ENCODE measurements at places on chromosomes 16 and 17. TPM values are rescaled to one million over a fixed set of nuclear protein-coding genes. Genes with fewer than 3 reads are reported as not detected.

Gene PRSS33
- not detected for total RNA-seq

Gene GNAO1
- total RNA-seq = 0.17 TPM

Gene RAB26
- total RNA-seq = 1.2 TPM

Gene KRTAP9-6
- total RNA-seq = not detected

Gene CIBAR2
- not detected for total RNA-seq

Gene BAIAP3
- total RNA-seq = 0.89 TPM

Gene RHBDL3
- 0.25 TPM for total RNA-seq

- no peak for DNase-seq
Measured at GRCh38 chr17:76833747-76834146, 34.5 kb upstream of the MGAT5B start.

- no peak for DNase-seq
Measured at GRCh38 chr16:79082970-79083369, 517.6 kb downstream of the MAF start.

GRCh38 chr17:66290101-66290722 lies 12.2 kb upstream of the PRKCA start:
- no peak for DNase-seq

GRCh38 chr17:72034000-72034399 lies 86.8 kb upstream of the SOX9 start:
- DNase-seq = no peak

DNA sequence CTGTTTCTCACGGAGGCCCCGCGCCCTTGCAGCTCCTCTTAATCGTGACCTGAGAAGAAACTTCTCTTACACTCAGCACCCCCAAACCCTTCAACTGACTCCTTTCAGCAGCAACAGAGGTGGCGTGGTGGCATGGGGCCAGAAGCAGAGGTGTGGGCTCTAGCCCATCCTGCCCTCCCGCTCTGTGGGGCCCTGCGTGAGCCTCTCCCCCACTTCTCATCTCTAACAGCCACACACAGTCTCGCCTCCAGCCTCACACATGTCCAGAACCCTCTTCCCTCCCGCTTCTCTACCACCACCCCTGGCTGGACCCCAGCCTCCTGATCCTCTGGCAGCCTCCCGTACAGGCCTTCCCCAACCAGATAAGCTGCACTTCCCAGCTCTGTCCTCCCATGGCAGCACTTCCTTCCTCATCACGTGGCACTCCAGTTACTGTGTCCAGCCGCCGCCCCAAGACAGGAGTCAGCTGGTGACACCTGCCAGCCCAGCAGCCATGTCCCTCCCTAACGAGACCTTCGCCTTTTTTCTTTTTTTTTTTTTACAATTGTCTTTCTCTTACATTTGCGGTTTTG lies 30.5 kb downstream of the NSMCE1 start:
- no peak for DNase-seq

DNA sequence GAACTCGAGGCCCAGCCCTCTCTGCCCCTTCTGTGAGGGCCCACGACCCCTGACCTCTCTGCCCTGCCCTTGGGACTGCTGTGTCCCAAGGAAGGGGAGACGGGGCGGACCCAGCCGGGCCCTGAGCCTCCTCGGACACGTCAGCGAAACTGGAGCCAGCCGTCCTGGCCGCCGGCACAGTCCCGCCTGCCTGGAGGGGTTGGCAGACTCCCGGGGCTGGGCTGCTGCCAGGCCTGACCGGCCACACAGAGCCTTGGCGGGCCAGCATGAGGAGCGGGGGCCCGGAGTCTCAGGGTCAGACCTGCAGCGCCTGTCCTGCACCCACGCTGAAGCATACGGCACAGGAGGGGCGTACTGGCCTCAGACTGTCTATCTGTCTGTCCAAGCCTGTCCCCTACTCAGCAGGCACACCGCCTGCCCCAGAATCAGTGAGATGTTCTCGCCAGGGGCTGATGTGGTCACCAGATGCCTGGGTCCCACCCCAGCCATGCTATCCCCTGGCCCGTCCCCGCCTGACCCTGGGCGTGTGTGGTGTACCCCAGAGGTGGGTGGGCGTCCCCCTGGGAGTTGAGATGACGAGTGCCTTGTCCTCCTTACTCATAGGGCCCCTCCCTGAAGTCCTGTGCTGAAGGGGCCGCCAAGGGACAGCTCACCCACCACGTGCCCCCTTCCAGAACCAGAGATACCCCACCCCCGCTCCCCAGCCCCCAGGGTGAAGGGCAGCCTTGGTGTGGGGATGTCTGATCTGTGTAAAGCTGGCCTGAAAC lies 4.7 kb downstream of the VASN start:
- no peak for DNase-seq

DNA sequence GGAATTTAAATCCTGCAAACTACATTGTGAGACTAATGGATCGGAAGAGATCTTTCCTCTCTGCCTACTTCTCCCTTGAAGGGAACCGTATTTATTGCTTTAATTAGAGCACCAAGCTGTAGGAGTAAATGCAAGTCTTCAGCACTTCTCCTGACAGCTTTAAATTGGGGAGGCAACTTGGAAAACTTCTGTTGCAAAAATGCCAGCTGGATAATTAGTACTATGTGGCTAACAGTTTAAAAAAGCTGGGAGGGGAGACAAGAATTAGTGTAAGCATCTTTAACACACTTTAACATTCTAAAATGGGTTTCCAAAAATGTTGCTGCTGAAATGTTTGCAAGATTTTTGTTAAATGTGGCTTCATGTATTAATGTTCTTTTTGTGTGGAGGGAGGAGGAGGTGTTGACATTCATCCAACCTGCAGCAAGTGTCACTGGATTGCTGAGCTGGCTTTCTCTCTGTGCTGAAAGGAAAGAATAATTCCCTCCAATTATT lies 108.5 kb downstream of the PCTP start:
- DNase-seq = no peak

DNA sequence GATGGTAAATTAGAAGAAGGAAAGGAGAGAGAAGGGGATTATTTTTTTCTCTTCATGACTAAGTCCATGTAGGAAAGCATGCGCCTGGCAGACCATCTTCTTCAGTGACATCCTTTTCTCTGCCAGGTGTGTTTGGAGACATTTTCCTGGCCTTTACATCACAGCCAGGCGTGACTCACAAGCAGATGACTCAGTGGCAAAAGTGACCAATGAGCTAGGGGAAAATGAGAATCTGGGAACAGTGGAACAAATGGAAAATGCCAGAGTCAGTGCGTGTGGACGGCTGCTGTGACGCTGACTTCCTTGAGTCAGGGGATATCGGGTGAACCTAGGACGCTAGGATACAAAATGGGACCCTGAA lies 9.4 kb downstream of the KIAA0513 start:
- DNase-seq = peak; percentile 39

GRCh38 chr17:62658136-62658920 lies 30.9 kb downstream of the MRC2 start:
- DNase-seq = no peak

- DNase-seq = no peak
Measured at GRCh38 chr17:7120123-7120522, 5.5 kb upstream of the ASGR2 start.

GRCh38 chr16:89115216-89115861 lies 21.7 kb downstream of the ACSF3 start:
- DNase-seq = no peak

Measured in NCI-H460 (cell line).